Activated CD4-positive, CD25-positive, alpha-beta regulatory T cell treated with anti-CD3 and anti-CD28 coated beads, Interleukin-2, amount 50 U/mL, for 24 hours (primary cell): ENCODE measurements at places on chromosomes 7 and 10.

DNA sequence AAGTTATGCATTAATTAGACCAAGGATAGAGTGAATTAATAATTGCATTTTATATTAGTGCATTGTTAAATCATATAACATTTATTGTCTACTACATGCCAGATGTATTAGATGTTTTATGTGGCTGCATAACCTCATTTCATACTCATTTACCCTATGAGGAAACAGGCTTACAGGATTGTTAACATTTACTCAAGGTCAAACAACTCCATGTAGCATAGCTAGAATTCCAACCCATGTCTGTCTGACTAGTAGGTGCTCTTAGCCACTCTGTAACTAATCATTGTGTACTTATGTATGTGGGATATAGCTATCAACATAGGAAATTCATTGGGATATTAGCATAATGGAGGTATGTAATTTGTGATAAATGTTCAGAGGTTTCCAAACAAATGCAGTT lies 46.3 kb downstream of the PHYHIPL start:
- no peak for ATAC-seq

- ATAC-seq: no peak
These were observed 28.4 kb upstream of the PRKAG2 start for GRCh38 chr7:151905353-151905752.

DNA sequence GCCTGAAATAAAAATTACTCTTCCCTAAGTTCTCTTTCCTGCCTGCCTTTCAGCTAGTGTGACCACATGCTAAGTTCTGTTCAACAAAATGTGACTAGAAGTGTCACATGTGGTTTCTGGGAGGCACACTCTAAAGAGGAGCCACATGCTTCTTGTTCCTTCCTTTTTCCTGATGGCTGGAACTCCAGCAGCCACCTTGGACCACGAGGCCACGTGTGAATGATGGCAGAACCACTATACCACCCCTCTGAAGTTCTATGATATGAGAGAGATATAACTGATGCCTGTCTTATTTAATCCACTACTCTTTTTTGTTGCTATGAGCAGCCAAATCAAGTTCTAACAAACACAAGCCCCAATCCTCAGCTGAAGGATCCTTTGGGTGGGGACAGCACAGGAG lies 8.1 kb downstream of the PODXL start:
- ATAC-seq: no peak

DNA sequence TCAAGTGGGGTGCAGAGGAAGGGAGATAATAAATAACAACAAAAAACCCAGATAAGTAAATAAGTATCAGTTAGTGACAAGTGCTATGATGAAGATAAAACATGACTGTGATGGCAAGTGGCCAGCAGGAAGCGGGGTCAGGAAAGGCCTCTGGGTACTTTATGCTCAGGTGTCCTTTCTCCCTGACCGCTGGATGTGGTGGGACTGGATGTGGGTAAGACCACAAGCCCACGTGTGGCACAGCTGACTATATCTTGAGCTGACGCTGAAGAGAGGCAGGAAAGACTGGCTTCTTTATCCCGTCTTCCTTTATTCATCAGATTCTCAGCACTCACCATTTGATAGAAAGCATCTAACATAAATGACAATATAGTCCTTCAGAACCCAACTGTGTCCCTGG lies 87.8 kb downstream of the CREB5 start:
- no peak for ATAC-seq

DNA sequence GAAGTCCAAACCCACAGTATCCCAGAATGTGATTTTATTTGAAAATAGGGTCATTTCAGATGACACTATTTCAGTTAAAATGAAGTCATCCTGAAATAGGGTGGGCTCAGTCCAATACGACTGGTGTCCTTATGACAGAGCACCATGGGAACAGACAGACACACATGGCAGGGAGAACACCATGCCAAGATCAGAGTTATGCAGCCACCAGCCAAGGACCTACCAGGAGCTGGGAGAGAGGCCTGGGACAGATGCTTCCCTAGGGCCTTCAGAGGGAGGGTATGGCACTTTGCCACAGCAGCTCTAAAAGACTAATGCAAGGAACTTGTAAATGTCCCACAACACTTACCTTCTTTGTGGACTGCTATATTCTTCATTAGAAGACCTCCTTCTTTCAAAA lies 226.5 kb downstream of the NEBL start:
- no peak for ATAC-seq

DNA sequence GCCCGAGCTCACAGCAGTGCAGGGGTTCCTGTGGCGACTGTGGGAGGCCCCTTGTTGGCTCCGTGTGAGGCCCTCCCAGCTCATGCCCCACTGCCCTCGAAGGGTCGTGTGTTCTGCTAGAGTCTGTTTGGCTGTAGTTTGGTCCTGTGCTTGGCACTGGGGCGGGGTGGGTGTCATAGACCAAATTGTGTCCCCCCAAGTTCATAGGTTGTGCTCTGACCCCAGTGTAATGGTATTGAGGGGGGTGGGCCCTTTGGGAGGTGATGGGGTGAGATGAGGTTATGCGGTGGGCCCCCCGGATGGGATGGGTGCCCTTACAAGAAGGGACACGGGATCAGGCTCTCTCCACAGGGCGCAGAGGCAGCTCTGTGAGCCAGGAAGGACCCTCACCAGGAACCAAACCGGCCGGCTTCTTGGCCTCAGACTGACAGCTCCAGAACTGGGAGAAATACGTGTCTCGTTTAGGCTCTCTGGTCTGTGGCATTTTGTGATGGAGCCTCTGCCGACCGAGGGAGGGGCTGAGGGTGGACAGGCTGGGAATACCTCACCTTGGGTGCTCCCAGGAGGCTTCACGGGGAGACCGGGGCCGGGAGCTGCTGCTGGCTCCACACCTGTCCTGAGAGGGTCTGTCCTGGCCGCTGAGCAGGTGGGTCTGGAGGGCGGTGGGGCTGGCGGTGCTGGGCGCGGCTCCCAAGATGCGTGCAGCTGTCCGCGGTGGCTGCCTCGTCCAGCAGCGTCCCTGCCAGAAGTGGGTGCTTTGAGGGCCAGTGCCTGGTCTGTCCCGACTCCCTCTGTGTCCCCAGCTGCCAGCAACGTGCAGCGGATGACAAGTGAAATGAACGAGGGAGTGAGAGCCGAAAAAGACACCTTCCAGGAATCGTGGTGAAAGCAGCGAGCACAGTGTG lies 89.4 kb downstream of the INPP5A start:
- ATAC-seq: no peak

GRCh38 chr10:6200734-6201515 lies 1.8 kb upstream of the PFKFB3 start:
- ATAC-seq: no peak

GRCh38 chr7:23449941-23450340 lies 20.4 kb downstream of the IGF2BP3 start:
- no peak for ATAC-seq

GRCh38 chr7:75596727-75597614 lies 104.9 kb downstream of the SPDYE5 start:
- peak; percentile 78 for ATAC-seq

GRCh38 chr10:104035194-104036068 lies 50.2 kb downstream of the COL17A1 start:
- ATAC-seq: no peak

GRCh38 chr7:143285470-143285778 lies 666 bp downstream of the TMEM139 start:
- no peak for ATAC-seq

GRCh38 chr10:114577133-114577532 lies 80.9 kb downstream of the ABLIM1 start:
- ATAC-seq: no peak

- no peak for ATAC-seq
These were observed 3.3 kb downstream of the MINPP1 start for GRCh38 chr10:87507879-87508483.

- no peak for ATAC-seq
These were observed 280.9 kb downstream of the GRID1 start for GRCh38 chr10:86085686-86086085.

DNA sequence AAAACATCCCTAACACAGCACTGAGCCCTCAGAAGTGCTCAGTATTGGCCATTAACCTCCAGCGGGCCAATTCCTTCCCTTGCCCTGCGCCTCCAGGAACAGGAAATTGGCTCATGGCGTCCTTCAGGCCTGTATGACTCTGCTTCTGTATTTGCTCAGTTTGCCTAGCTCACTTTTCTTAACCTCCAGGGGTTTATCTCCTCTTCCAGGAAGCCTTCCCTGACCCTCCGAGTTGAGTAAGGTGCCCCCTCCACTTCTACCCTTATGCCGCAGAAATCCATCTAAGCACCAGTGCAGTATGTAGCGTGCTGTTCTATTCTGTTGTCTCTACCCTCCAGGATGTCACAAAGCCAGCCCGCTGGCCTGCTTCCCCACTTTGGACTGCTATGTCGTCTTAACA lies 1.1 kb upstream of the SFXN4 start:
- no peak for ATAC-seq

- no peak for ATAC-seq
These were observed 54.2 kb downstream of the FOXP2 start for GRCh38 chr7:114468844-114469243.

- ATAC-seq: no peak
These were observed 107.6 kb downstream of the VIPR2 start for GRCh38 chr7:159036916-159037605.

- ATAC-seq: no peak
These were observed 128.3 kb downstream of the CUBN start for GRCh38 chr10:17001297-17001744.

- no peak for ATAC-seq
These were observed 587.1 kb upstream of the KCND2 start for GRCh38 chr7:119685906-119686305.

DNA sequence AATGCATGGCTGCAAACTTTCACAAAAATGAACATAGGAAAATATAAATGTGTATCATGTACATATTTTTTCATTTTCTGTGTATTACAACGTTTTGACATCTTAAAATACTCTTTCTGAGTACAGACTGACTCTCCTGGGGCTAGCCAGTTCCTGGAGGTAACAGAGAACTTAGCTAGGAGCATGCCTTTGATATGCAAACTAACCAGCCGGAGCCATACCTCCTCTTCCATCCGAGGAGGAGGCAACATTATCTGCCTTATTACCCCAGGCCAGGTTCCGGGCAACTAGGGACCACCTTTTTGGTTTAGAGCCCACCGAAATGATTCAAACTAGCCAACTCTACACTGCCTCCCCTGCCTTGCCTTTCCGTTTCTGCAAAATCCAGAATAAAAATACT lies 33.7 kb upstream of the HECW1 start:
- no peak for ATAC-seq

GRCh38 chr7:16846601-16847165 lies 35.1 kb downstream of the AGR3 start:
- ATAC-seq: no peak

GRCh38 chr10:55174419-55174818 lies 373.4 kb upstream of the PCDH15 start:
- no peak for ATAC-seq

GRCh38 chr7:7554021-7554432 lies 12.7 kb upstream of the MIOS start:
- no peak for ATAC-seq

GRCh38 chr7:114548081-114548980 lies 133.7 kb downstream of the FOXP2 start:
- ATAC-seq: no peak

- no peak for ATAC-seq
These were observed 6.4 kb downstream of the CCSER2 start for GRCh38 chr10:84334811-84335210.

DNA sequence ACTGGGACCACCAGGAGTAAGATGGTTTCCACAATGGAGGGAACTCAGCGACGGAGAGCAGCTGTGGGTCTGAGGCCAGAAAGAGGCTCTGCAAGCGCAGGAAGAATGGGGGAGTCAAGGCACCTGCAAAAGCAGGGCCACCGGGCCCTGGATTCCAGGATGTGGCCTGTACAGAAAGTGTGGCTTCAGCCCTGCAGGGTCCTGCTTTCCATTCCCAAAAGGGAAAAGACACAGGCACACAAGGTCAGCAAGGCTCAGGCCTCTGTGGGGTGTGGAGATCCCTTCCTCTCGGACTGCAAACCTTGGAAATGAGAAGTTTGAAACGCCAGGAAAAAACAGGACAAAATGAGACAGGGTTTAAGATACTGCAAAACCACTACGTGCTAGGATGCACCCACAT lies 232.5 kb downstream of the TNS3 start:
- no peak for ATAC-seq

DNA sequence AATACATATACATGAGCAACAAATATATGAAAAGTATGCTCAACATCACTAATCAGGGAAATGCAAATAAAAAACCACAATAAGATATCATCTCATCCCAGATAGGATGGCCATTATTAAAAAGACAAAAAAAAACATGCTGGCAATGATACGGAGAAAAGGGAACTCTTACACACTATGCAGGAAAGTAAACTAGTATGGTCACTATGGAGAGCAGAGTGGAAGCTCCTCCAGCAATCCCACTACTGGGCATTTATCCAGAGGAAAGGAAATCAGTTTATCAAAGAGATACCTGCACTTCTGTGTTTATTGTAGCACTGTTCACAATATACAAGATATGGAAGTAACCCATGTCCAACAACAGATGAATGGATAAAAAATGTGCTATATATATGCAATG lies 217.5 kb downstream of the SDK1 start:
- no peak for ATAC-seq

- ATAC-seq: no peak
These were observed 45.3 kb downstream of the TSPAN15 start for GRCh38 chr10:69496352-69497230.

DNA sequence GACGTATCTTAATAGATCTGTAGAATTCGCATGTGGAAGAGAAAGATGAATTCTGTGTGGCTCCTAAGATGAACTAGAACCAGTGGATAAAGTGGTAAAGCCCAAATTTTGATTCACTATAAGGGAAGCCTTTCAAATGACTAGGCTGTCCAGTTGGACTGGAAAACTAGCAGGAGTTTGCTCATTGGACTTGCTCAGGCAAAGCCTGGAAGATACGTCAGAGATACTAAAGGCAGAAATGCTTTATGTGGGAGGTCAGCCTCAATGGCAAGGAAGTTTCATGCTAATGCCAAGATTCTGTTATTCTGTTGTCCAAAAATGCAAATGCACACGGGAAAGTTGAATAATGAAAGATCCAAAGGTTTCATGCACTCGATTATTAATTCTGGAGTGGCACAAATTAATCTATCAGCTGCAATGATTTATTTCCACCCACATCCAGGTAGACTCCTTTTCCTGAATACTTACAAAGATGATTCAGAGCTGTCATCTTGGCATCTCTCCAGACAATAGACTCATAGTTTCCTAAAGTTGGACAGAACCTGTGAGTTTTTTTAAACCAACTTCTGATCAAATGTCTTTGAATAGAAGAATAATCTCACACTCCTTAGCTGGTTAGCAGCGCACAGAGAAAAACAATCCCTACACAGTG lies 20.5 kb upstream of the PPP1R3C start:
- ATAC-seq: no peak

GRCh38 chr7:143363016-143363937 lies 764 bp upstream of the FAM131B start:
- ATAC-seq: no peak

GRCh38 chr7:152411389-152411788 lies 24.4 kb downstream of the KMT2C start:
- ATAC-seq: no peak

- peak; percentile 84 for ATAC-seq
These were observed 253.7 kb downstream of the PTEN start for GRCh38 chr10:88116971-88117626.
